ENCODE measurements at places on chromosomes 3 and 15.

DNA sequence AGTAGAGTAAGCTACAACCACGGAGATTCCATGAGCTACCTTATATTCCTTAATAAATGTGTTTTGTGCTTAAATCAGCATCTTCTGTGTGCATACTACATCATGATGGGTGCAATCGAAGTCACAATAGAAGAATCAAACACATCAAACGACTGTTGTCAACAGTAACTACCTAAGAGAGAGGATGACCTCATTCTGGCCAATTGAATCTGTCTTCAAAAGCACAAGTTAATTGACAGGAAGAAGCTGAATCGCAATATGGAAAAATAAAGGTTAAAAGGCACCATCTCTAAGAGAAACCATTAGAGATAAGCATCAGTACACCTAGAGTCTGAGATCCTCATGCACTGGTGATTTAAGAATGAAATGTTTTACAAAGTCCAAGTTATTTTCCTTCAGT lies 39.0 kb downstream of the CD200R1L start:
- H3K27ac ChIP-seq: no peak overlapping the region
- H3K4me3 ChIP-seq: no peak overlapping the region
- no peaks in the 10 kb centered on the region for H3K36me3 ChIP-seq
- no peaks in the 10 kb centered on the region for H3K4me1 ChIP-seq
- DNase-seq: no peak
- H3K27me3 ChIP-seq: no peaks in the 10 kb centered on the region

DNA sequence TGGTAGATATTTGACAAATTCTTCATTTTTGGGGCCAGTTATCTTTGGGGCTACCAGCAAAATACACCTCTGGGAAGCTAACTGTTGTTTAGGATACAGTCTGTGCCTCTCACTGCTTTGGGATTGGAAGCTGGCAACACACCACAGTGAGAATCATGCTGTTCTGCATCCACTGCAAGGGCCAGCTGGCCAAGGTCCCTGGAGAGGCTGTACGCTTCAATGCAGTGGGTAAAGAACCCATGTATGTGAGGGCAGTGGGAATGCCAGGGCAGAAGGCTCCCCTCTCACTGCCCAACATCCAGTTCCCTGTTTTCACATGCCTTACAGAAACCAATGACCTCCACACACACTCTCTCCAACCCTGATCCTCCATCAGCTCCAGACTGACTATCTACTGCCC lies 20.1 kb downstream of the ZDHHC3 start:
- no peaks in the 10 kb centered on the region for H3K4me1 ChIP-seq
- no peaks in the 10 kb centered on the region for H3K27me3 ChIP-seq
- no peak overlapping the region for H3K27ac ChIP-seq

GRCh38 chr3:23938688-23939087 lies 6.4 kb upstream of the NR1D2 start:
- no peak overlapping the region for H3K4me3 ChIP-seq
- peaks cover 12% of the 10 kb centered on the region for H3K27me3 ChIP-seq
- no peaks in the 10 kb centered on the region for H3K4me1 ChIP-seq
- no peaks in the 10 kb centered on the region for H3K36me3 ChIP-seq
- no peak for DNase-seq
- H3K27ac ChIP-seq: no peak overlapping the region

GRCh38 chr3:135440746-135441145 lies 524.8 kb upstream of the PPP2R3A start:
- no peak overlapping the region for H3K4me3 ChIP-seq
- H3K4me1 ChIP-seq: no peaks in the 10 kb centered on the region
- H3K36me3 ChIP-seq: no peaks in the 10 kb centered on the region
- DNase-seq: no peak
- H3K27me3 ChIP-seq: no peaks in the 10 kb centered on the region

- no peaks in the 10 kb centered on the region for H3K27me3 ChIP-seq
- DNase-seq: peak; percentile 90
- H3K4me1 ChIP-seq: peaks cover 54% of the 10 kb centered on the region
Measured at GRCh38 chr3:49415931-49416601, 3.8 kb downstream of the TCTA start.

- H3K27me3 ChIP-seq: no peaks in the 10 kb centered on the region
- H3K27ac ChIP-seq: no peak overlapping the region
- H3K4me1 ChIP-seq: no peaks in the 10 kb centered on the region
- no peak for DNase-seq
Measured at GRCh38 chr15:76815421-76815820, 89.7 kb downstream of the SCAPER start.

DNA sequence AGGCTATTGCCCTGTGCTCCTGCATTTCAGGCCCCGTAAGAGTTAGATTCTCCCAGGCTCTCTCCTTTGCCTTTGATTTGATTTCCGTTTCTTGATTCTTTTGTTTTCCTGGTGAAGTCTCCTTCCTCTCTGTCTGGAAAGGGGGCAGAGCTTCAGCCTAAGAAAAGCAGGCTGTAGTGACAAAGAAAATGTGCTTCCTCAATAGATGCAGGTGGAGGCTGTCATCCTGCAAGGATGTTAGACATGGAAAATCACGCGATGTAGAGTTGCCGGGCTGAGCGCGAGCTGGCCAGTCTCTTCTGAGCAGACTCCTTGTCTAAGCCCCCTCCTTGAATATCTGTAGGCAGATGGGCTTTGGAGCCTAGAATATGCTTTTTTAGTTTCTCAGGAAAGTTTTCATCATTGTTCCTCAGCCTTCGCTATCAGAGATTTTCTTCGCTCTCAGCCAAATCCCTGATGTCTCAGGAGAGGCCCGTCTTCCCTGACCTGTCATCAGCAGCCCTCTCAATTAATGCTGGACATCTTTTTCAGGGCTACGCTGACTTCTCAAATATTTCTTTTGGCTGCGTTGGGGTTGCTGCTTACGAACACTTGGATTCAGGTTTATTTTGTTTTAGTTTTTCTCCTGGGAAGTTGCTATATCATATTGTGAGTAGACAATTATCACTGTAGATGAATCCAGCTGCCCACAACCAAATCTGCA lies 163.6 kb downstream of the ITPR1 start:
- no peak for DNase-seq
- H3K4me1 ChIP-seq: no peaks in the 10 kb centered on the region

DNA sequence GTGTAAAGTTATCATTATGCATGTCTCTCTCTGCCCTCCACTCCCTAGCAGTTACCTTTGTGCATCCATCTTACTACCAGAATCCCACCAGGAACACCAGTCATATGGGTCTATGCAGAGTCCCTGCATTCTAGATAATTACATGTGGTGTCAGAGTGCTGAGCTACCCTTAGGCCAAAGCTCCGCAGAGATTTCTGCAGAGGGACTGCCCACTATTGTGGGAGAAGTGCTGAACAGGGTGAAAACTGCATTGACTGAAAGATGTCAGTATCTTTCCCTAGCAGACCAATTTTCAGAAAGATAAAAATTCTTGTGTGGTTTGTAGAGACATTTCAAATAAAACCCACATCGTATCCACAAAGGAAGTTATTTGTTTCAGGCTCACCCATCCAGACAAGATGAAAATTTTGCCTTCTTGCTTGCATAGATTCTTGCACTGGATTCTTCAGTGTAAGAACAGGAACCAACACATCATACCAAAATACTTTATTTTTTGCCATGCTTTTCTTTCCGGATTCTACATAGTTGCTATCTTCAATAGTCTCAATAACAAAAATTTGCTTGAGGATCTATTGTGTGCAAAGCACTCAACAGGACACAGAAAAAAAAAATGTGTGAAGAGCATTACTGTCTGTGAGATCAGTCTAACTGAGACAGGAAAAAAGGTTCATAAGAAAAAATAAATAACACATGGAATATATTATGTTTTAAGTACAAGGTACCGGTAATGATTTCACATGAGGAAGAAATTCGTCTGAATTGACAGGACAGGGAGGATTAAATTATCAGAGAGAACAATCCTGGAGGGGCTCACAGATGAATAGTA lies 32.0 kb upstream of the CCDC80 start:
- H3K36me3 ChIP-seq: no peaks in the 10 kb centered on the region
- H3K4me1 ChIP-seq: no peaks in the 10 kb centered on the region
- H3K27me3 ChIP-seq: peaks cover 2% of the 10 kb centered on the region
- H3K27ac ChIP-seq: no peak overlapping the region
- no peak overlapping the region for H3K4me3 ChIP-seq

DNA sequence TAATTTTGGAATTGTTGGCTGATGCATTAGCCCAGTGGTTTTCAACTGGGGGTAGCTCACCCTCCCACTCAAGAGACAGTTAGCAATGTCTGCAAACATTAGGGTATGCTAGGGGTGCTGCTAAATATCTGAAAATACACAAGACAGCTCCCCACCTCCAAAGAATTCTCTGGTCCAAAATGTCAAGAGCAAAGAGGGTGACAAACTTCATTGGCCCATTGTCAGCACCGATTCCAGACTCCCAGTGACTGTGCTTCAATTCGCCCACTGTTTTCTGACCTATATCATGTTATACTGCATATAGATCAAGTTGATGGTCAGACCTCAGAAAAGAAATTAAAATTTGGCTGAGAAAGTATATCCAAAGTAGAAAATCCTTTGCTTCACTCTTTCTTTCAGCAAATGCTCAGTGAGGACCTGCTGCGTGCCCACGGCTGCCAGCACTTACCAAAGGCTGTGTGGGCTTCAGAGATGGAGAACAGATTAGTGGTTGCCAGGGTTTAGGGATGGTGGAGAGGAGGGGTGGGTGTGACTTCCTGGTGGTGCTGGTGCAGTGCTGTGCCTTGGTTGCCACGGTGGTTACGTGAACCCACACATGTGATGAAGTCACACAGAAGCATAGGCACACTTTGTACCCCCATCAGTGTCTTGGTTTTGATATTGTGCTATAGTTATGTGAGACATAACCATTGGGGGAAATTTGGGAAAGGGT lies 204.0 kb downstream of the PLCL2 start:
- H3K4me1 ChIP-seq: peaks cover 21% of the 10 kb centered on the region
- DNase-seq: peak; percentile 64
- H3K36me3 ChIP-seq: 0 out of 2 replicates have a peak, but pooled peaks cover 3% of the 10 kb centered on the region
- H3K27ac ChIP-seq: no peak overlapping the region

- H3K4me1 ChIP-seq: peaks cover 60% of the 10 kb centered on the region
- peak overlapping the region; percentile 28 for H3K4me3 ChIP-seq
- peak; percentile 58 for DNase-seq
- peaks cover 18% of the 10 kb centered on the region for H3K36me3 ChIP-seq
- peak overlapping the region; percentile 97 for H3K27ac ChIP-seq
Measured at GRCh38 chr3:63967675-63968611, 55.4 kb downstream of the PSMD6 start.

DNA sequence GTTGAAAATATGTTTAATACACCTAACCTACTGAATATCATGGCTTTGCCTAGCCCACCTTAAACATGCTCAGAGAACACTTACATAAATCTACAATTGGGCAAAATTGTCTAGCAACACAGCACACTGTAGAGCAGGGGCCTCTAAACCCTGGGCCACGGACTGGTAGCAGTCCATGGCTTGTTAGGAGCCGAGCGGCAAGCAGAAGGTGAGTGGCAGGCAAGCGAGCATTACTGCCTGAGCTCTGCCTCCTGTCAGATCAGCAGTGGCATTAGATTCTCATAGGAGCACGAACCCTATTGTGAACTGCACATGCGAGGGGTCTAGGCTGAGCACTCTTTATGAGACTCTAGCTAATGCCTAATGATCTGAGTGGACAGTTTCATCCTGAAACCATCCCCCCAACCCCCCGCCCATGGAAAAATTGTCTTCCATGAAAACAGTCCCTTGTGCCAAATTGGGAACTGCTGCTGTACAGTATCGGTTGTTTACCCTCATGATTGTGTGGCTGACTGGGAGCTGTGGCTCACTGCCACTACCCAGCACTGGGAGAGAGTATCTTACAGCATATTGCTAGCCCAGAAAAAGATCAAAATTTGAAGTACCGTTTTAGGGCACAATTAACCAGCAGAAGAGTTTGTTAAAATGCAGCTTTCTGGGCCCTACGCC lies 26.1 kb downstream of the CMSS1 start:
- no peaks in the 10 kb centered on the region for H3K27me3 ChIP-seq
- no peak overlapping the region for H3K27ac ChIP-seq
- H3K4me1 ChIP-seq: no peaks in the 10 kb centered on the region
- DNase-seq: no peak
- no peaks in the 10 kb centered on the region for H3K36me3 ChIP-seq
- no peak overlapping the region for H3K4me3 ChIP-seq

GRCh38 chr15:66570327-66570726 lies 4.5 kb upstream of the LCTL start:
- 0 out of 2 replicates have a peak, but pooled peaks cover 3% of the 10 kb centered on the region for H3K4me1 ChIP-seq
- DNase-seq: no peak
- no peaks in the 10 kb centered on the region for H3K27me3 ChIP-seq
- H3K4me3 ChIP-seq: no peak overlapping the region
- H3K27ac ChIP-seq: no peak overlapping the region

DNA sequence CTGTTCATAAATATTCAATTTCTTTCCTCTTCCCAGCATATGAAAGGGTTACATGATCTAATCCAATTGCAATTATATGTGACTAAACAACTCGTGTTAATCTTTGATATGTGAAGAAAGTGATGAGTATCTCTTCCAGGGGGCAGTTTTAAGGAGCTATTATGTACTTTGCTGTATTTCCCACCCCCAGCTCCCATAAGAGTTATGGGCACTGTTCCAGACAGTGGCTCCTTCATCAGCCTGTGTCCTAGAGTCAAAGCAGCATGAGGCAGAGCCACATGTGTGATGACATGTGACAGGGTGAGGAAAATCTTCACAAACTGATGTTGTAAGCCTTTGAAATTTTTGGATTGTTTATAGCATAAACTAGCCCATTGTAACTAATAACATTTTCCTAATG lies 315.4 kb downstream of the DIPK2A start:
- no peaks in the 10 kb centered on the region for H3K27me3 ChIP-seq
- no peak for DNase-seq
- H3K4me1 ChIP-seq: no peaks in the 10 kb centered on the region
- no peak overlapping the region for H3K27ac ChIP-seq
- no peak overlapping the region for H3K4me3 ChIP-seq

- no peak overlapping the region for H3K27ac ChIP-seq
- DNase-seq: no peak
- no peaks in the 10 kb centered on the region for H3K36me3 ChIP-seq
- no peaks in the 10 kb centered on the region for H3K27me3 ChIP-seq
- H3K4me1 ChIP-seq: peaks cover 29% of the 10 kb centered on the region
- H3K4me3 ChIP-seq: no peak overlapping the region
Measured at GRCh38 chr3:126618021-126618420, 36.9 kb downstream of the TXNRD3 start.

DNA sequence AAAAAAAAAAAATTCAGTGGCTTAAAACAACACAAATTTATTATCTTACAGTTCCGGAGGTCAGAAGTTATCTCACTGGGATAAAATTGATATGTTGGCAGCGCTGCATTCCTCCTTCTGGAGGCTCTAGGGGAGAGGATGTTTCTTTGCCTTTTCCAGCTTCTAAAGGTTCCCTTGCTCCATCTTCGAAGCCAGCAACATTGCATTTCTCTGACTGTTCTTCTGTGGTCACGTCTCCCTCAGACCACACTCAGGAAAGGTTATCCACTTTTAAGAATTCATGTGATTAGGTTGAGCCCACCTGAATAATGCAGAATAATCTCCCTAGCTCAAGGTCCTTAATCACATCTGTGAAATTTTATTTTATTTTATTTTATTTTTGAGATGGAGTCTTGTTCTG lies 23.4 kb upstream of the ACAP2 start:
- no peak overlapping the region for H3K27ac ChIP-seq
- no peaks in the 10 kb centered on the region for H3K4me1 ChIP-seq
- no peak overlapping the region for H3K4me3 ChIP-seq
- no peak for DNase-seq
- H3K36me3 ChIP-seq: no peaks in the 10 kb centered on the region

- H3K27me3 ChIP-seq: no peaks in the 10 kb centered on the region
- H3K4me1 ChIP-seq: no peaks in the 10 kb centered on the region
- DNase-seq: no peak
- no peak overlapping the region for H3K4me3 ChIP-seq
Measured at GRCh38 chr15:79492065-79492464, 59.9 kb downstream of the MINAR1 start.

Measured in DND-41 (cell line).